GF-D8 (cell line): ENCODE measurements at places on chromosomes 7 and 10.

DNA sequence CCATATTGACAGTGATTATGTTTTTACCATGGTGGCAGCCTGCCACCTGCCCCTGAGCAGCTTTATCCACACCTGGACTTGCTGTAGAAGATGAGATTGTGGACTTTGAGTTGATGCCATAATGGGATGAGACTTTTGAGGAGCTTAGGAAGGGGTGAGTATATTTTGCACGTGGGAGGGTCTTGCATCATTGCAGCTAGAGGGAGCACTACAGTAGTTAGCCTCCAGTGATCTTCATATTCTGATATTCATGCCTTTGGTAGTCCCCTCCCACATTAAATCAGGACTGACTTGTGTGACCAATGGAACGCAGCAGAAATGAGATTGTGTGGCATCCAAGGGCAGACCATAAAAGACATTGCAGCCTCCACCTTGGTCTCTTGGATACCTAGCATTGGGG, 18.2 kb upstream of the COL13A1 start:
- no peak for DNase-seq

GRCh38 chr10:63579371-63580014, 58.3 kb downstream of the REEP3 start:
- DNase-seq: no peak

GRCh38 chr10:88100281-88100680, 236.9 kb downstream of the PTEN start:
- DNase-seq: no peak

GRCh38 chr10:70956029-70956759, 67.8 kb upstream of the PCBD1 start:
- DNase-seq: no peak

DNA sequence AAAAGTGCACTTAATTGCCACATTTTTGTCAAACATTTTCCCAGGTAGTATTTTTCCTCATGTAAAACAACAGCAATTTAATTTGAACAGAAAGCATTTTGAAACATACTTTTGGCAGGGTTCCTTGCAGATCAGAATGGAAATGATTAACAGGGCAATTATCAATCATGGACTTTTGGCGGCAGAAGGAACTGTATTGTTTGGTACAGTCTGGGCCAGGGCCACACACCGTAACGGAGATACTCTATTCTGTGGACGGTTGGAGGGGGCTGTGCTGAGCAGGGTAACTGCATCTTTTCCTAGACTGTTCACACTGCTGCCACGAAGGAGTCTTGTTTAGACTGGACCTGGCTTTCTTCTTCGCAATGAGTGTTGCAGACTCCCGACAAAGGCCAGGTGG, 62.3 kb downstream of the EGFR start:
- DNase-seq: no peak

DNA sequence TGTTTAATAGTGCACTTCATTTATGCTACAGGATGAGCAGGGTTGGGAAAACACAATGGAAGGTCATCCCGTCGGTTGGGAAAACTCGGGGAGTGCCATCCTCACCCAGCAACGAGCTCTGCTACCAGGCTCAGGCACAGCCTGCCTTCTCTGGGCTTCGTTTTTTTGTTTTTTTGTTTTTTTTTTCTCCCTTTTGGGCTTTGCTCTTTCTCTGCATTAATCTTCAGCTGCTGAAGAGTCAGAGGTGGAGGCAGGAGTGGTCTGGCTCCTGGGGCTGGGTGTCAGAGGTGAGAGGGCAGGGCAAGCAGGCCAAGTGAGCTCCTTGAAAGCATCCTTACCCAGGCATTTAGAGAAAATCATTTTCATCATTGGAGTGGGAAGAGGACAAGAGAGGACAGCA, 11.5 kb downstream of the ZNF3 start:
- DNase-seq: no peak

DNA sequence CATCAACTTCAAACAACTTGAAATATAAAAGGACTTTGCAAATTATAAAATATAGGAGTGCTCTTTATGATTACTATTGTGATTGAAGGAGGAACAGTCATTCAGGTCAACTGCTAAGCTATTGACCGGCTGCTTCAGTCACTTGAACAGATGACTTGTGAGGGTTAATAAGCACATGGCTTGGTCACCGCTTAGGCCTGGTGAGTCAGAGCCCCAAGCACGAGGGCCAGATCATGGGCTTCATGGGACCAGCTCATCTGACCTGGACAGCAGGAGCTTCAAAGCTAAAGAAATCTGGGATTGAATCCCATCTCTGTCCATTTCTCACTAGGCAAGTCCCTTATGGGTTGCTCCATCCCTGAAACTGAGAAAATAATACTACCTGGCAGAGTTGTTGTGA, 60.4 kb upstream of the ADO start:
- no peak for DNase-seq

DNA sequence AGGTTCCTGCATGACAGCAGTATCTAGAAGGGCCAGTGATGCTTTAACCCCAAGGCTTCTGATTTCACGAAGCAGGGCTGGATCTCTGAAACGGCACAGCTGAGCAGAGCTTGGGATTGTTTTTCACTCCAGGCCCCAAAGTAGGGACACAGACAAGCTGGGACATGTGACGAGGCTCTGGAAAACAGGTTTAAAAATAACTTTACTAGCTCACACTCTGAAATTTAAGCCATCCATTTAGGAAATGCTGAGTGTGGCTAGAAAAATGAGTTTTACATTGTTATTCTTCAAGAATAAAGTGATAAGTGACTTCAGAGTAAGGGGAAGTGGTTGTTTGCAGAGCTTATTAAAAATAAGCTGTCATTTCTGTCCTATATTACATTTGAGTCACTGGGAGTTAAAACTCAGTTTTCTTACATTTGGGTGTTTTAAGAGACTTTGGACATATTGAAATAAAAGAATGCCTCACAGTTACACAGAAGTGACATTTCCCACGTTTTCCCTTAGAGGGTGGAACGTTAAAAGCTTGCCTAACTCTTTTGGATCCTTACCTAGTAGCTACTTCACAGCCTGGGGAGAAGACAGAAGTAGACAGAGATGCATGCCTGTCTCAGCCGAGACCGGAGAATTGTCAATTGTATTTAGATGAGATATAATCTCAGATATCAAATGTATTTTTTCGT, 107.8 kb downstream of the GALNT17 start:
- no peak for DNase-seq

DNA sequence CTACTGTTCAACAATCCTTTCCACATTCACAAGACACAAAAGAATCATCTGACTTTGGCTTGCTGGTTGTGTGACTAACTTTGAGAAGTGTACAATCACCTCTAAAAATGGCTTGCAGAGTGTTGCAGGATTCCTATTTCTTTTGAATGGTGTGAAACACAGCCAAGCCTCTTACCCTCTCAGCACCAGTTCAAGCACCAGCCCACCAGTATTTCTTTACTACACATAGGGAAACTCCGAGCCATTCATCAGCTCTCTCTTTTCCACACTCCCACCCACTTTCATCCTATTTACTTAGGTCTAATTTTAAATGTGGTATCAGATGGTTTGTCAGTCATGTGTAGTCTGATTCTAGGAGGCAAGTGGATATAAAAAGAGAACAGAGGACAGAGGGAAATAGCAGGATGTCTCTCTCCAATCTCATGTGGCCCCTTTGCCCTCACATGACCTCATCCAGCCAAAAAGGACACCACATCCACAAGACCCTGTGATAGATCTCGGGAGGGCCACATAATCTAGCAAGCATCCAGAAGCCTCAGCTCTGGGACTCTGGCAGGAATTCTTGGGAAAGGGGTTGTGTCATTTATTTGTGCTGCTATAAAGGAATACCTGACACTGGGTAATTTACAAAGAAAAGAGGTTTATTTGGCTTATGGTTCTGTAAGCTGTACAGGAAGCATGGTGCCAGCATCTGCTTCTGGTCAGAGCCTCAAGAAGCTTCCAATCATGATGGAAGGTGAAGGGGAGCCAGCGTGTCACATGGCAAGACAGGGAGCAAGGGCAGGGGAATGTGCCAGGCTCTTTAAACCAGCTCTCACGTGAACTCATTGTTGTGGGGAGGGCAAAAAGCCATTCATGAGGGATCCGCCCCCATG, 66.8 kb upstream of the NEBL start:
- DNase-seq: no peak

DNA sequence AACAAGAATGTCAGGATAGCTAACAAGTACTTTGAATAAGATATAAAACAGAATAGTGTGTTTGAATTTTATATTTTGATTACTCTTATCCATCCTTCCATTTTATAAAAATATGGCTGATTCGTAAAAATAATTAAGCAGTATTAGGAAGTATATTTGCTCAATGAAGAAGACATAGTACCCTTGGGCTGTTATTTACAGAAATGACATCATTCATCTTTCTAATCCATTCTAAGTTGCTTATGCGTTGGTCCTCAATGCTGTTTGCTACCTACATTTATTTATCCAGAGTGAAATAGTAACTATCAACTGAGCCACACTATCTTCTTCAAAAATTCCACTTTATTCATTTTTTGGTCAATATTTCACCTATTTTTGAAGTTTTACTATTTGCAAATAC, 2.1 kb upstream of the ZNF804B start:
- no peak for DNase-seq

DNA sequence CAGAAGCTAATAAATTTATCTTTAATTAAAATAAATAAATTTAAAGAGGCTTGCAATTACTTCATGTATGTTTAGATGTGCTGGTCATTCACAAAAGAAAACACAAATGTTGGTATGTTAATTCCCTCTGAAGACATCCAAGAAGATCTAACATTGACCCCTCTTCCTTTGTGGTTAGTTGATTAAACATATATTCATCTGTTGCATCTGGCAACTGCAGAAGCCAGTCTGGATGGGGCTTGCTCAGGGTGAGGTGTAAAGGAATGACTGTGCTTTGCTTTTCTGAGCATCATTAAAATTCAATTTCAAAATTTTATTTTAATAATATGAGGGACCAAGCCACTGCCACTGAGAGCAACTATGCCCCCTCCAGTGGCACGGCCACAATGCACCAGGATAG, 36.4 kb upstream of the FERD3L start:
- DNase-seq: no peak

DNA sequence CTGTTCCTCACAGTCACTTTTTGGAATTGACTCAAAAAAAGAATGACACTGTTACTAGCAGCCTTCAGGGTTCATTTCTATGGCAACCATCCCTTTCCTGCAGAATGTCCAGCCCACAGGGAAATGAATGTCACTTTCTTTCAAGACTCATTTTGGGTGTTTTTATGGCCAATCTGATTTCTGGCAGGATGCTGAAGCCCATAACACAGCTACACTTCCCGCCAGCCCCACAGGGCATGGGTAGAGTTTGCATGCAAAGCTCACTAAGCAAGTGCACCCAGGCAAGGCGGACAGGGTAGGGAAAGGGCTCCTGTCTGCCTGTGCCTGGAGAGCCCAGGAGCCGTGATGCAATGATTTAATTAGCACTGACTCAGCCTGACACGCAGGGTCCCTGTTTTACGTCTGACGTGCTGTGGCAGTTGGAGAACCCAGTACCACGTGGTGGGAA, 26.1 kb upstream of the GPAM start:
- DNase-seq: no peak

DNA sequence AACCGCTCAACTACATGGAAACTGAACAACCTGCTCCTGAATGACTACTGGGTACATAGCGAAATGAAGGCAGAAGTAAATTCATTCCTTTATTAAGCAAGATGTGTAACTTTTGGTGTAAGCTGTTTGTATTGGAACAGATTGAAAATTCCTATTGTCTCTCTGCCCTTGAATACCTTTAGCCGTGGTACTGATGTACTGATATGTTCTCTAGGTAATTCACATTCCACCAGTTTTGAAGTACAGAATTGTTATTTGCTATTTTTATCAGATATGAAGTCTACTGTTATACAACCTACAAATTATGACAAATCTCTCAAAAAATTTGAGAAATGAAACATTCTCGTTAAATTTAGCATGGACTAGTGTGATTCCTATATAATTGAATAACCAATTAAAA, 17.7 kb downstream of the ZMYND11 start:
- no peak for DNase-seq

- no peak for DNase-seq
Observed at GRCh38 chr10:29922226-29922625, 137.2 kb downstream of the JCAD start.

GRCh38 chr10:12262278-12262981, 66.4 kb downstream of the CDC123 start:
- DNase-seq: no peak
